ENCODE measurements at places on chromosomes 11 and 22.

GRCh38 chr11:96906476-96906875 lies 516.7 kb downstream of the JRKL start:
- H3K4me1 ChIP-seq = no peaks in the 10 kb centered on the region
- H3K27ac ChIP-seq = no peak overlapping the region
- DNase-seq = no peak
- no peaks in the 10 kb centered on the region for H3K27me3 ChIP-seq

GRCh38 chr22:43167001-43167589 lies 15.7 kb downstream of the TSPO start:
- peaks cover 18% of the 10 kb centered on the region for H3K36me3 ChIP-seq
- H3K4me1 ChIP-seq = no peaks in the 10 kb centered on the region
- no peak overlapping the region for H3K27ac ChIP-seq
- H3K4me3 ChIP-seq = no peak overlapping the region
- no peaks in the 10 kb centered on the region for H3K27me3 ChIP-seq
- no peak for DNase-seq

GRCh38 chr22:45149671-45150070 lies 14.1 kb upstream of the NUP50 start:
- no peaks in the 10 kb centered on the region for H3K27me3 ChIP-seq
- DNase-seq = no peak
- peaks cover 3% of the 10 kb centered on the region for H3K4me1 ChIP-seq
- H3K4me3 ChIP-seq = no peak overlapping the region
- H3K27ac ChIP-seq = no peak overlapping the region

- H3K4me3 ChIP-seq = peak overlapping the region; percentile 12
- H3K4me1 ChIP-seq = peaks cover 37% of the 10 kb centered on the region
- H3K27ac ChIP-seq = no peak overlapping the region
- peak; percentile 68 for DNase-seq
These were observed 2.2 kb upstream of the RPS6KA4 start for GRCh38 chr11:64356498-64357411.

GRCh38 chr22:17954860-17955587 lies 69.3 kb downstream of the MICAL3 start:
- no peak overlapping the region for H3K4me3 ChIP-seq
- no peak for DNase-seq
- H3K27ac ChIP-seq = no peak overlapping the region
- peaks cover 8% of the 10 kb centered on the region for H3K4me1 ChIP-seq
- H3K36me3 ChIP-seq = no peaks in the 10 kb centered on the region
- H3K27me3 ChIP-seq = no peaks in the 10 kb centered on the region

GRCh38 chr22:37933711-37934376 lies 19.6 kb downstream of the C22orf23 start:
- peaks cover 12% of the 10 kb centered on the region for H3K4me1 ChIP-seq
- no peaks in the 10 kb centered on the region for H3K27me3 ChIP-seq
- H3K27ac ChIP-seq = no peak overlapping the region
- peaks cover 3% of the 10 kb centered on the region for H3K36me3 ChIP-seq
- H3K4me3 ChIP-seq = no peak overlapping the region
- peak; percentile 91 for DNase-seq

- no peak overlapping the region for H3K27ac ChIP-seq
- DNase-seq = no peak
- H3K36me3 ChIP-seq = peaks cover 12% of the 10 kb centered on the region
- no peak overlapping the region for H3K4me3 ChIP-seq
These were observed 10.0 kb upstream of the PPM1F start for GRCh38 chr22:21962655-21962949.

DNA sequence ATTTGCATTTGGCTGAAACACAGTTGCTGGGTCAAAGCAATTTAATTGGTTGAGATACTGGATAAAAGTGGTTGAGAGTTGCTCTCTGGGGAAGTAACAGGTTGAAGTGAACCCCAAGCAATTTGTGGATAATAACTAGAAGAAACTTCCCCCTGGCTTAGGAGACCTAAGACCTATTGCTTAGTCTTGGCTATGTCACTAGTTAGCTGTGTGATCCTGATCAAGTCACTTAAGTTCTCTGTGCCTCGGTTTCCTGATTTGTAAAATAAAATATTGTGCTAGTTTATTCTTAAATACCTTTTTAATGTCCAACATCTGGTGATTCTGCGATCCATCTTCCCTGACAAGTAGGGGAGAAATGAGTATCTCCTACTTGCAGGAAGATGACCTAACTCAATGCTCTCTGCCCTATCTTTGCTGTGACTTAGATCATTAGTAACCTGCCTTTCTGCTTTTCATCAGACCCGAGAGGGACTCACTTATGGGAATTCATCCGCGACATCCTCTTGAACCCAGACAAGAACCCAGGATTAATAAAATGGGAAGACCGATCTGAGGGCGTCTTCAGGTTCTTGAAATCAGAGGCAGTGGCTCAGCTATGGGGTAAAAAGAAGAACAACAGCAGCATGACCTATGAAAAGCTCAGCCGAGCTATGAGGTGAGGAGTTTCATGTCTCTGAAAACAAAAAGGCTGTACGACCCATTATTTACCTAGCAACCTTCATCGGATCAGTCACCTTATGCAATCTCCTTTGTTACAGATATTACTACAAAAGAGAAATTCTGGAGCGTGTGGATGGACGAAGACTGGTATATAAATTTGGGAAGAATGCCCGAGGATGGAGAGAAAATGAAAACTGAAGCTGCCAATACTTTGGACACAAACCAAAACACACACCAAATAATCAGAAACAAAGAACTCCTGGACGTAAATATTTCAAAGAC lies 37.5 kb downstream of the EHF start:
- no peak for DNase-seq
- no peak overlapping the region for H3K27ac ChIP-seq
- H3K27me3 ChIP-seq = peaks cover 73% of the 10 kb centered on the region
- no peak overlapping the region for H3K4me3 ChIP-seq
- peaks cover 16% of the 10 kb centered on the region for H3K4me1 ChIP-seq
- H3K36me3 ChIP-seq = no peaks in the 10 kb centered on the region

DNA sequence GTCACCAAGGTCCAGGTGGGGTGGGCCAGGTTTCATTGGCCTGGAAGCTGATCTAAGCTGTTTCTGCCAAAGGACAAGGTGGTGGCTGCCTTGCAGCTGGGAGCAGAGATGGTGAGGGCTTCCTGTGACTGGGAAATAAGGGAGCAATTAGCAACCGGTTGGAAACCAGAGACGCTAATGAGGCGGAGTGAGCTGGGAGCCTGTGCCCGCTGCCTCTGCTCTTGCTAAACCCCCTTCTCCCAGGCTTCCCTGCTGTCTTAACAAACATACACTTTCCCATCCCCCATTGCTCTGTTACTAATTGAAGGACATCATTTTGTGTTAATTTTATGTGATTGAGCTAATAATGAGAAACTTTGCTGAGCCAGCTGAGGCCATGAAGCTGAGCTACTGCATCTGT lies 121.8 kb downstream of the INSC start:
- no peaks in the 10 kb centered on the region for H3K4me1 ChIP-seq
- H3K27ac ChIP-seq = no peak overlapping the region
- H3K4me3 ChIP-seq = no peak overlapping the region

GRCh38 chr11:8008212-8008611 lies 21.1 kb downstream of the EIF3F start:
- H3K36me3 ChIP-seq = no peaks in the 10 kb centered on the region
- peaks cover 2% of the 10 kb centered on the region for H3K27me3 ChIP-seq
- H3K27ac ChIP-seq = no peak overlapping the region
- no peak overlapping the region for H3K4me3 ChIP-seq
- no peak for DNase-seq

DNA sequence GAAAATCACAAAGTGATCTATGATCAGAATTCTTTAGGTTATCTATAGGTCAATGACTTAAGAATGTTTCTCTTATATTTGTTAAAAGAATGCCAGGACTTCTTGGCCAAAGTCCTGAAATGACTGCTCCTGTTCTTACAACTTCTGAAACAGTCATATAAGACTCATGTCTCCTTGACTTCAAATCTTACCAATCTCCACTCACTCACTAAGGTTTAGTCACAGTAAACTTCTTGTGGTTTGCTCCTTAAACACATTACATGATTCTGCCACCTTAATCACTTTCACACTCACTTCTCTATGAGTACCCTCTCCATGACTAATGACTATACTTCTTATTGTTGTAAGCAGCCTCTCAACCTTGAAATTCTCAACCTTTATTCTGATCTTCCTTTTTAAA lies 648.7 kb upstream of the CCDC179 start:
- no peak overlapping the region for H3K27ac ChIP-seq
- DNase-seq = no peak
- no peaks in the 10 kb centered on the region for H3K36me3 ChIP-seq
- no peak overlapping the region for H3K4me3 ChIP-seq
- no peaks in the 10 kb centered on the region for H3K27me3 ChIP-seq

DNA sequence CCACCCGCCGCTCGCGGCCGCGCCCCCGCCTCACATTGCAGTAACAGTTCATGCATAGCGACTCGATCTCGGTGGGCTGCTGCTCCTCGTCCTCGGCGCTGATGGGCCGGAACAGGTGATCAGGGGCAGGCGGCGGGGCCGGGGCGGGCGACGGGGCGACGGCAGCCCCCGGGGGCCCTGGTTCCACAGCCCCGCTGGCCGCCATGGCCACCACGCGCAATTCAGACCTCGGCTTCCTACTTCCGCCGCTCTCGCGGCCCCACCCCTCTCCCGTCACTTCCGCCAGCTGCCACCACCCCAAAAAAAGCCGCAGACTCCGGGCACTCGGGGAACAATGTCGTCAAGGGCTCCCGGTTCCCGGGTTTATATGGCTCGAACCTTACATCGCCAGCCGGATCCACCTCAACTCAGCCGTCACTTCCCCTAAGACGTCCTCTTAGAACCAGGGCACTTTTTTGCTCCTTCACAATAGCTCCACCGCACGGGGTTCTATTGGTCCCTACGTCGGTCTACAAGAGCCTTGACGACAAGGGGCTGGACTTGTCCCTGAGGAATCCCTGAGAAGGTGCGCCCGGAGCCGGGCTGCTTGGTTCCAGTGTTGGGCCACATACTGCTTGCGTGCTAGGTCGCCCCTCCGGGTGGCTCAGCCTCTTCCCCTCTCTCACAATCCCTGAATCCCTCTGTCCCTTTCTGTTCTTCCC lies at the start of gene ZPR1:
TSS of gene ZPR1 (minus strand) at position 238 of the 701 bp plus-strand sequence. CDS start at position 205, 33 bp downstream.
- H3K27ac ChIP-seq = peak within 1 kb of the TSS; percentile 91
- peaks cover 56% of the 10 kb centered on the region for H3K4me1 ChIP-seq
- peaks cover 2% of the 10 kb centered on the region for H3K27me3 ChIP-seq
- H3K4me3 ChIP-seq = peak within 1 kb of the TSS; percentile 91
- peak; percentile 89 for DNase-seq

DNA sequence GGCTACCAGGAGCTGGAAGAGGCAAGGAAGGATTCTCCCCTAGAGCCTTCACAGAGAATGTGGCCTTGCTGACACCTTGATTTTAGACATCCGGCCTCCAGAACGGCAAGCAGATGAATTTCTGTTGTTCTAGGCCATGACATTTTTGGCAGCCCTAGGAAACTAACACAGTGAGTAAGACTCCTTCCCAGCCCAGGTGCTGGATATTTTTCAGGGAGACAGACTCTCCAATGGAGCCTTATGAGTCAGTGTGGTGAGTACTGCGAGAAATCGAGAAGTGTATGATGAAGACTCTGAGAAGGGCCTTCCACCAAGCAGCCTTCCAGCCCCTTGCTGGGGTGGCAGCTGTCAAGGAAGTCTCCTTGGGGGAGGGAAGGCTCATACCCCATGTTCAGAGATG lies 114.4 kb downstream of the OSBP2 start:
- no peak for DNase-seq
- H3K4me3 ChIP-seq = no peak overlapping the region
- H3K36me3 ChIP-seq = no peaks in the 10 kb centered on the region
- H3K4me1 ChIP-seq = peaks cover 13% of the 10 kb centered on the region

- H3K27ac ChIP-seq = no peak overlapping the region
- DNase-seq = no peak
- no peaks in the 10 kb centered on the region for H3K4me1 ChIP-seq
- H3K27me3 ChIP-seq = peaks cover 2% of the 10 kb centered on the region
- no peaks in the 10 kb centered on the region for H3K36me3 ChIP-seq
These were observed 244.2 kb downstream of the NTM start for GRCh38 chr11:131614631-131615030.

GRCh38 chr11:45666648-45667642 lies 1.5 kb upstream of the CHST1 start:
- H3K27me3 ChIP-seq = peaks cover 49% of the 10 kb centered on the region
- H3K27ac ChIP-seq = no peak overlapping the region
- no peak overlapping the region for H3K4me3 ChIP-seq

DNA sequence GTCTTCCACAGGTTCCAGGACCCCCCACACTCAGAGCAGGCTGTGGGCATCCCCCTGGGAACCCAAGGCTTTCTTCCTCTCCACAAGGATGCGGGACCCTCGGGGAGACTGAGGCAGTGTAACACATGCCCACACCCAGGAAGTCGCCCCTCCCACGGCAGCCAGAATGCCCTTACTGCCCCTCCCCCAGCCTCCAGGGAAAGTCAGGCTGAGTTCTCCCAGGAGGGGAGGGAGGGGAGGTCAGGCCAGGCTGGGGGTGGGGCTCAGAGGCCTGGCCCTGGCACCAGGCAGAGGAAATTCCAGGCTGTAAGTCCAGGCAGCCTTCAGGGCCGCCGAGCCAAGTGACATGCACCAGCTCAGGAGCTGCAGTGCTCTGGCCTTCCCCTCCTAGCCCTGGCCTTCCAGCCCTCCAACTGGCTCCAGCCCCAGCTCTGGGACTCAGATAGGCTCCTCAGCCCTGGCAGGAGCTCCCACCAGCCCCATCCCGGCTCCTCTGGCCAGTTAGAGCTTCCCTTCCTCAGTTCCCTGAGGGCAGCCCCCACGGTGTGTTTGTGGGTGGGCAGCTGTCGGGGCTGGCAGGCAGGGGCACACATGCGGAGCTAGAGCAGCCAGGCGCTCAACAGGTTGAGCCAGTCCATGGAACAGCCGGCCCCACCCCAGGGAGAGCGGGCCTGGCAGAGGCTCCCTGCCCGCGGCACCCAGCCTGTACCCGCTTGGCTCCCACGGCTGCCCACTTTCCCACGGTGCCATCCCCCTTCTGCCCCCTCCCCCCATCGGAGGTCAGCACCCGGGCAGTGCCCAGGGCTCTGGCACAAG lies 3.6 kb downstream of the BCL9L start:
- H3K4me1 ChIP-seq = peaks cover 72% of the 10 kb centered on the region
- no peaks in the 10 kb centered on the region for H3K36me3 ChIP-seq
- H3K4me3 ChIP-seq = peak overlapping the region; percentile 84

- no peak for DNase-seq
- peaks cover 5% of the 10 kb centered on the region for H3K4me1 ChIP-seq
- H3K27ac ChIP-seq = no peak overlapping the region
- H3K4me3 ChIP-seq = no peak overlapping the region
- H3K36me3 ChIP-seq = no peaks in the 10 kb centered on the region
These were observed 69.5 kb downstream of the IGLL5 start for GRCh38 chr22:22957090-22957489.

- no peak overlapping the region for H3K4me3 ChIP-seq
- peaks cover 8% of the 10 kb centered on the region for H3K27me3 ChIP-seq
- no peak for DNase-seq
- H3K36me3 ChIP-seq = no peaks in the 10 kb centered on the region
These were observed 170.5 kb upstream of the TBCEL start for GRCh38 chr11:120853435-120853834.

GRCh38 chr11:120210626-120211521 lies at the start of gene OAF:
TSS of gene OAF (plus strand) at chr11:120211032. CDS start at chr11:120211280, 248 bp downstream.
- H3K27ac ChIP-seq = peak within 1 kb of the TSS; percentile 78
- H3K36me3 ChIP-seq = no peaks in the 10 kb centered on the region
- DNase-seq = peak; percentile 62
- peak within 1 kb of the TSS; percentile 86 for H3K4me3 ChIP-seq
- peaks cover 23% of the 10 kb centered on the region for H3K27me3 ChIP-seq
